ENCODE measurements at places on chromosomes 7 and 10.

- no peak for DNase-seq
Measured at GRCh38 chr10:49486738-49487137, 52.2 kb downstream of the ERCC6 start.

GRCh38 chr7:29539471-29539870 is 24.2 kb upstream of the PRR15 start:
- DNase-seq: no peak

- DNase-seq: no peak
Measured at GRCh38 chr7:3370068-3370830, 69.2 kb downstream of the SDK1 start.

DNA sequence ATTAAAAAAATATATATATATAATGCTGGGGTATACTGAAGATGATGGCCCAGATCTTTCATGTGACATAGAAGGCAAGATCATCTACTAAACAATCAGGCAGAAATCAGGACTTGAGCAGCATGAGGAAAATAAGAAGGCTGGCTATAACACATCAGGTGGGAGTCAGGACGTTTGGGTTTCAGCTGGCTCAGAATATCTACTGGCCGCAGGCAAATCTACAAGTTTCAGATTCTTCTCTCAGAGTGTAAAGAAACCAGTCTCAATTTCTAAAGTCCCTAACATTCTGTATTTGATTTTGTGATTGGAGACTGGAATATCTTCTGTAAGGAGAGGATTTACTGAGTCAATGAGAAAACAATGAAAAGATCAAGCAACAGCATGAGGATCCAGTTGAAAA is 37.7 kb upstream of the FAM3C start:
- no peak for DNase-seq

- DNase-seq: no peak
Measured at GRCh38 chr10:8962249-8962648, 907.8 kb downstream of the GATA3 start.

DNA sequence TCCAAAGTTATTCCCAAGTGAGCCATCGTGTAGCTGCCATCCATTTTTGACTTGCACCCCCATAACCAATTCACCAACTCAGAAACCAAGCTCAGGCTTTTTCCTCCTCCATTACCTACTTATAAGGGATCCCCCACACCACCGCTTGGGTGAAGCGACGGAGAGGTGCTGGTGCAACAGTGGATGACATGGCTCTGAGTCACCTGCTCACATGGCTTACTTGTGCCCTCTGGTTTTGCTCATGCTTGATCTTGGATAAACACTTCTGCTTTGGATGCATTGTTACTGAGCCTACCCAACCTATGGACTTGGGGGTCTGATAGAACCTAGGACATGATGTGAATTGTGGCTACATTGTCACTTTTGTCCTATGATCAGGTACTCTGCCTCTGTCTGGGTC is 12.0 kb upstream of the AKR1B1 start:
- DNase-seq: no peak

All from stimulated activated CD4-positive, alpha-beta T cell treated with anti-CD3 and anti-CD28 coated beads, Interleukin-4, amount 100 ng/mL, for 4 hours (primary cell).